ENCODE measurements at places on chromosomes 11 and 22.

- DNase-seq, result no peak
These were observed 158.6 kb upstream of the BDNF start for GRCh38 chr11:27858866-27859265.

DNA sequence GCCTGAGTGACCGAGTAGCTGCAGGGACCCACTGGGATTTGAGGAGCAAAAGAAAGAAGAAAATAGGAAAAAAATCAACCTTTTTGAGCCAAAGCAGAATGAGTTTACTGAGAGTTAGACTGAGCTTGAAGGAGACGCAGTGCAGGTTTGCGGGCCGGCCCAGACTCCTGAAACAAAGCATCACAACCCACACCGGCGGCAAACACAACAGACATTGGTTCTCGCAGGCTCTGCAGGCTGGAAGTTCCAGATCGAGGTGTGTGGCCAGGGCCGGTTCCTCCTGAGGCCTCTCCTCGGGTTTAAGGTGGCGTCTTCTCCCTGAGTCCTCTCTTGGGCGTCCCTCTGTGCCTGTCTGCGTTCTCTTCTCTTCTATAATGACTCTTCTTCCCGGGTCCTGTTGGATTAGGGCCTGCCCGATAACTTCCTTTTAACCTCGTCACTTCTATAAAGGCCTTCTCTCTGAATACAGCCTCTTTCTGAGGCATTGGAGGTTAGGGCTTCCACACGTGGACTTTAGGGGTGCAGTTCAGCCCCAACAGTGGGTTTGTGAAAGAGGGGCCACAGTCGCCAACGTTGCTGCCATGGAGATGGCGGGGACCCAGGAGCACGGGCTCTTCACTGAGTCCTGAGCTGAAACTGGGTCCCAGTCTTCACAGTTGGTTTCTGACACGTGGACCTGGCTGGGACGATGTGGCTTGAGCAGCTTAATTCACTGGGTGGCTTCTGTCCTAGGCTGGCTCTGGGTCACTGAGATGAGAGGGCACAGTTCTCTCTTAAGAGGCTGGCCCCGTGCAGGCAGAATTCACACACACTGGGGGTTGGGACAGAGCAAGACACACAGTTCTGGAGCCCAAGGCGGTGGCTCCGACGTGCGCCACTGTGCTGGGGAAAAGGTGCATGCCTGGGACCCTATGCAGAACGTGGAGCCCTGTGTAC is 1047.7 kb downstream of the BRD1 start:
- no peak for DNase-seq

- no peak for DNase-seq
These were observed 27.6 kb upstream of the LRRC10B start for GRCh38 chr11:61480994-61481335.

DNA sequence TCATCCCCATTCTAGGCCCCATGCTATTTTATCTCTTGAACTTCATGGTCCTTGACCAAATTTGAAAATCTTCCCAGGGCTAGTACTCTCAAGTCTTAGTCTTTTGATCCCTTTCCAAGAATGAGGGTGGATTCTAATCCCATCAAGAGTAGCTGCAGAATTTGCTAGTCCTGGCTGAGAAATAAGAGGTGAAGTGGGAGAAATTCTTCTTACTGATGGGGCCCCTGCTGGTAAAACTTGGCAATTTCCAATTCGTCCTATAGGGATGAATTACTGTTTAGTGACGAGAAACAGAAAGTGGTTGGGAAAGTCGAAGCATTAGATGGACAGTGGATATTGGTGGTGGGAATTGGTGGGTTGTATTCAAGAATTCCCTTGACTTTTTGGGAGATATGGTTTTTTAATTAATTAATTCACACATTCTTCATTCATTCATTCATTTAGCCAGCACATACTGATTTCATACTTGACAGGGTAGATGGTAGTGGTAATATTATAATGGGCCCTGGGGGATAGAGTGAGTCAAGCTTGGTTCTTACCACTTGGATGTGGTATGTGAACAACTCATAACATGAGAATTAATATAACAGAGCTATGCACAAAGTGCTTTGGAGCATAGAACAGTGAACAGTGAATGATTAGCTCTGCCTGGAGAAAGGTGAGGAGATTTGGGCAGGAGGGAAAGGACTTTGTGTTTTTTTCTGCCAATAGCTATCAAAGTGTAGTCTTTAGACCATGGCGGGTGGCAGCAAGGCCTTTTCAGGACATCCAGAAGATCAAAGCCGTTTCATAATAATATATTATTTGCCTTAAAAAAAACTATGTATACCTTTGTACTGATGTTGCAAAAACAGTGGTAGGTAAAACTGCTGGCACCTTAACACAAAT is 103.8 kb downstream of the STIM1 start:
- peak; percentile 20 for DNase-seq

- DNase-seq, result peak; percentile 53
These were observed at the start of gene UEVLD for GRCh38 chr11:18588297-18589252. Gene UEVLD, minus strand, starts transcription at chr11:18588734. Its CDS starts 80 bp downstream, at chr11:18588654.

DNA sequence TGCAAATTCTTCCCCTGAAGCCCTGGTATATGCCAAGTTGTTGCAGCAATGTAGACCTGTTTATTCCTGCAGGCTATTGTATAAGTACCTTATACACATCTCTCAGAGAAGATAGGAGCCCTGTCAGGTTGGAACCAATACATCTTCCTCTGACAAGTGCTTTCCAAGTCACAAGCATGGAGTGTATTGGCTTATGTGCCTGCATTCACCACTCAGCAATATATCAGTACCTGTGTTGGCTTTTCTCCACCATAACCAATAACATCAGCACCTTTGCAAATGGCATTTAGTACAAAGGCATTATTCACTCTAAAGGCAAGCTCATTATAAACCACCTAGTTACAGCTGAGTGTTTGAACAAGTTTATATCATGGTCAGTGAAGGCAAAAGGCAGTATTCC is 611.7 kb upstream of the CNTN5 start:
- no peak for DNase-seq

GRCh38 chr11:57248780-57249383 is 11.8 kb upstream of the APLNR start:
- DNase-seq, result no peak

- no peak for DNase-seq
These were observed 76.9 kb downstream of the KCNJ1 start for GRCh38 chr11:128790196-128790595.

GRCh38 chr11:33463059-33463458 is 205.9 kb downstream of the HIPK3 start:
- DNase-seq, result no peak

DNA sequence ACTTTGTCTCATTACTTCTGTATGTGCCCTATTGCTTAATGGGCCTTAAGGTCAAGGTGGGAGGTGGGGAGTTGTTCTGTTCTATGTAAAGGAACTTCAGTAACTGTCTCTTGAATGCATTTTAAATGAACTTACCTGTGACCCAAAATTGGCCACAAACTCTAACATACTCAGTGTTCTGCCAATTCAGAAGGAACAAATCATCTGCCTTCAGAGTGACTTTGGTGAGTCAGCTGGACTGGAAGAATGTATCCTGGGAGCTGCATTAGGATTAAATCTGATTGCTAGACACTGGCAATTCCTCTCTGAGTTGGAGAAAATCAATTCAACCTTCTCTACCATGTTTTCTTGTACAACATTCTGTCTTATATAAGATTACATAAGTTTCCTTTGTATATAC is 1104.8 kb downstream of the DLG2 start:
- DNase-seq, result no peak

DNA sequence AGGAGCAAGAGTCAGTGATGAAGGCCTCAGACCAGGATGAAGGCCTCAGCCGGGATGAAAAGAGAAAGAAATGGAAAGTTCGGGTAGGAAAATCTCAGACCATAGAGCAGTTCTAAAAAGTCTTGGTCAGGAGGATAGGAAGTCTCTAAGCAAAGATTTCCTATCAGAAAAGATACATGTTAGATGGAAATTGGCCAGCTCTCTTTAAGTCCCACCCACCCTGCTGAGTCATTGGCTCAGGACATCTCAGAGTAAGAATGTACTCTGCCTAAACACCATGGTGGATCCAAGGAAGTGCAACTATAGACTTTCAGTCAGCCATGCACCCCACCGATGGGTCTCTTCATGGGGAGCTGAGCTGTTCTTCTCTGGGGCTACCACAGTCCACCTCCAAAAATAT is 4.4 kb downstream of the OR8B3 start:
- DNase-seq, result no peak

GRCh38 chr11:126743628-126744027 is 256.9 kb downstream of the KIRREL3 start:
- no peak for DNase-seq

DNA sequence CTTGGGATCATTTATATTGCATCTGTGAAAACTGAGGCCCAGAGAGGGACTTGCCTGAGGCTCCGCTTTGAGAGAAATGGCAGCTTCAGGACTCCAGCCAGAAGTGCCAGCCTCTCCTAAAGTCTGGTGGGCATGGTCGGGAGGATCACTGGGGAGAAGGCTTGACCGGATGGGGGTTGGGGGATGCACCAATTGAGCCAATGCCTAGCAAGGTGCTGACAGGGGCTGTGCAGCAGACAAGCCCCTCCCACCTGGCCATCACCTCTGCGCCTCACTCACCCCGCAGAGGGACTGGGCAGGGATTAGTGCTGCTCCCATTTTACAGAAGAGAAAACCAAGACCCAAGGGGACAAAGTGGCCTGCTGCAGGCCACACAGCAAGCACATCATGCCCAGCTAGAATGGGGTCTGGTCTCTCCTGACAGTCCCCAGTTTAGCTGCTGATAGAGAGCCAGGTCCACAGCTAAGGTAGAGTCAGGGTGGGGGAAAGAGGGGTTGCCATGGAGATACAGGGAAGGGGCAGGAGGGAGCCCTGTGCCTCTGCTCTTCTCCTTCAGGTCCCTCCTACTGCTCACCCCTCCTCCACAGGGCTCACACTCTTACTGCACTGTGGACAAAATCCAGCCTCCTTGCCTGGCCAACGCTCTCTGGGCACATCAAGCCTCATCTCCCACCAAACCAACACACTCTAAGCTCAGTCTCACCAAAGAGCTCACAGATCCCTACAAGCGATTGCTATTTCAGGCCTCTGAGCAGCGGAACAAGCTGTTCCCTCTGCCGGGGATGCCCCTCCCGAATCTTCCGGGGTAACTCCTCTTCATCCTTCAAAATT is 29.5 kb downstream of the TEF start:
- DNase-seq, result no peak

GRCh38 chr22:38167988-38168407 is 13.6 kb downstream of the PLA2G6 start:
- DNase-seq, result no peak
